ENCODE measurements at places on chromosomes 12 and 14.

GRCh38 chr12:124030008-124030407 lies 57.0 kb downstream of the ZNF664 start:
- no peak for DNase-seq

DNA sequence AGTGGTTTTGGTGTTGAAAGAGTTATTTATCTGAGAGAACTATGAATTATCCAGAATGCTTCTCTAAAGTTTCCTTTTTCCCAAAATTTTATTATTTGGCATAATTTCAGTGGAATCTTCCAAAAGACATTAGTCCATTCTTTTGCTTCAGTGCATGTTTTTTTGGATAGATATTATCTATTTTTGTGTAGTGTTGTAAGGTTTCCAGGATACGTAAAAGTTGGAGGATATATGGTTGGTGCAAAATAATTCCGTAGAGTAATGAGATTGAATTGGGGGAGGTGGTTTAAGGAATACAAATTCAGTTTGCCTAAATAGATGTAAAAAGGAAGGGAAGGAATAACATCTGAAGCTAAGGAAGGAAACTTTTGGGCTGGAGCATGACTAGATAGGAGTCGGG lies 186.6 kb downstream of the RGS6 start:
- DNase-seq, result no peak

- DNase-seq, result no peak
Measured at GRCh38 chr12:63220921-63221320, 69.9 kb upstream of the AVPR1A start.

- DNase-seq, result no peak
Measured at GRCh38 chr12:44229846-44230245, 394.0 kb downstream of the TMEM117 start.

DNA sequence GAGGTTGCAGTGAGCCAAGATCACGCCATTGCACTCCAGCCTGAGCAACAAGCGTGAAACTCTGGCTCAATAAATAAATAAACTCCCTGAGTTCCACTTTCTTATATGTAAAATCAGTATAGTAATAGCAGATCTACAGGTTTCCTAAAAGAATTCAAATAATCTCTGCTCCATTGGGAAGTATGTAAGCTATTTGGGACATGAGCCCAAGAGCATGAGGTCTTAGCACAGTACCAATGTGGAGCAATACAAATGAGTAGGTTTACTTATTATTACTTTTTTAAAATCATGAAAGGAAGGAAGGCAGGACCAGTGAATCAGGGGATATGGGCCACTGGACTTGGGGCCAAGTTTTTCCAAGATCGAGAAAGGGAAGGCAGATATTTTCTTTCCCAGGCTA lies 216.9 kb upstream of the DIO2 start:
- DNase-seq, result no peak

GRCh38 chr12:84497819-84498218 lies 414.8 kb downstream of the SLC6A15 start:
- DNase-seq, result no peak

DNA sequence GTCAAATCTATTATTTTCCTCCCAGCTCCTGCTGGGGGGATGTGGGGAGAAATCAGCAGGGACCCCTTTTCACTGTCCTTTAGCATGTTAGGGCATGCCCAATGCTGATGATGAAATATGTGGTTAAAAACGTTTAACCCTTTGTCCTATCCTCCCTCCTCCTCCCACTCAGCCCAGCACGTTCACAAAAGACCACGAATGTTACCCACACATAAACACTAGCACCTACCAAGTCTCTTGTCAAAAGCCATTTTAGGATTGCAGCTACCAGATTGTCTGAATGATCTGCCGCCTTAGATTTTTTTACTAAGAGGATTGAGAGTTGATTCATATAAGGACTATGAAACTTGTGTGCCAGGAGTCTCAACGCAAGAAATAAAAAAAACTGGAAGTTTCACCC lies 70.4 kb downstream of the TBK1 start:
- DNase-seq, result no peak

DNA sequence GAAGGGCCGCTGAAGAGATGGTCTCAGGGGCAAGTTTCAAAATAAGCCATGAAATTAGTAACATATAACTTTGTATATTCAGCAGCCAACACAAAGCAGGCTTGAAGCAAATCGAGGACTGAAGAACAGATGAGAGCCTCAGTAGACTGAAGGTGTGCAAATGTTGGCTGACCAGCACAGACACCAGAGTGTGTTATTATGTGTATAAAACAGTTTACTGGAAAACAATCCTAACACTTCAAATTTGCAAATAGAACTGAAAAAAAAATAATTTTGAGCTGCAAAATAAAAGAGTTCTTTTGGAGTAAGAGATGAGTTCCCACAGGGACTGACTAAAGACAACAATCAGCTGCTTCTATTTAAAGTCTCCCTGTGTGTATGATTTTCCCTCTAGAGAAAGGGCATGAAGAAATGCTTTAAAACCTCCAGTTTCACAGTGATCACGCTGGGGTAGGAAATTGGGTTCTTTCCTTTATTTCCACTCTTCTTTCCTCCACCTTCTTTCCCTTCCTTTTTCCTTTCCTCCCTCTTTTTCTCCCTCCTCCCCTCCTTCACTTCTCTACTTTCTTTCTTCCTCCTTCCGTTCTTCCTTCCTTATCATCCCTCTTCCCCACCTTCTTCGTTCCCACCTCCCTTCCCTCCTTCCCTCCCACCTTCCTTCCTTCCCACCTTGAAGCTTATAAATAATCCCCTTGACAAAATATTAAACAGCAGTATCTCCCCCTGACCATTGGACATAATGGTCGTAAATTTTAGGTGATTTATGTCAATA lies 383.9 kb upstream of the DCN start:
- DNase-seq, result no peak

DNA sequence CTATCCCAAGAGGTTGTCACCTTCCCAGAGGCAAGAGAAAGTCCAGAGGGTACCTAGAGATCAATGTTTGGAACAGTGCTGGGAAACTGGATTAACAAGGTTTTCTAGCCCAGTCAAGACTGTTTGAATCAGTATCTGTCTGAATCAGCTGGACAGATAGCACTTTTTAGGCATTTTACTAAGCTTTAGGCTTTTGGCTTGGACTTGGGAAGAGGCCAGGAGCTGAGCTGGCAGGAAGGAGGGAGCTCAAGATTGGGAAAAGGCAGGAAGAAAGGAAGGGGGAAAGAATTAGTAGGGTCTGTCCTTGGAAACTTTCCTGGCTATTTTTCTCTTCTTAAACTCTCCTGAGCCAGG lies 8.3 kb downstream of the IKZF4 start:
- DNase-seq, result no peak

DNA sequence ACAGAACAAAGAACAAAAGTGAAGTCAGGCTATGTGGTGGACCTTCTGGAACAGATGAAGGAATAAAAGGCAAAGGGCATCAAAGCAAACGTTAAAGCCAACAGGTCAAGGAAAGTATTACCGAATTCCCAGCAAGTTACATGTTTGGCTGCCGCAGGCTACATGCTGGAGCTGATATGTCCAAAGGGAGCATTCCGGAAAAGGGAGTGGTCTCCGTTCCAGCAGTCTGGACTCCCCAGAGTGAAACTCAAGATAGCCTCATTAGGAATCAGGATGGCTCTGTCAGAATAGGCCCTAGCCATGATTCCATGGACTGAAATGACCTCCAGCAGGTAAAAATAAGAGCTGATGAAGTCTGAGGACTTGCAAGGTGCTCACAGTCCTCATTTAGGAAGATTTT lies 379.8 kb upstream of the PRICKLE1 start:
- DNase-seq, result no peak

DNA sequence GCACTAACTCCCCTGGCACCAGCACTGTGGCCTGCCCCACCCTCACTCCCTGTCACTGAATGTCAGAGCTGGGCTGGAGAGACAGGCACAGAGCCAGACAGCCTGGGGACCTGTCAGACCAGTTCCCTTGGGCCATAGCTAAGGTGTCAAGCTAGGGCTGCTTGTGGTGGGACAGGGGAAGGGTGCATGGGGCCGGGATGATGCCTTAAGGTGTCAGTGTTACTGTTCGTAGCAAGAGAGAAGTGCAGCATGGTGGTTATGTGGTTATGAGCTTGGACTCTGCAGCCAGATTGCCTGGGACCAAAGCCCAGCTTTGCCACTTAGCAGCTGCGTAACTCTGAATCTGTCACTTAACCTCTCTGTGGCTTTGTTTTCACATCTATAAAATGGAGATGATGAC lies 3.8 kb downstream of the RAPGEF3 start:
- DNase-seq, result no peak

DNA sequence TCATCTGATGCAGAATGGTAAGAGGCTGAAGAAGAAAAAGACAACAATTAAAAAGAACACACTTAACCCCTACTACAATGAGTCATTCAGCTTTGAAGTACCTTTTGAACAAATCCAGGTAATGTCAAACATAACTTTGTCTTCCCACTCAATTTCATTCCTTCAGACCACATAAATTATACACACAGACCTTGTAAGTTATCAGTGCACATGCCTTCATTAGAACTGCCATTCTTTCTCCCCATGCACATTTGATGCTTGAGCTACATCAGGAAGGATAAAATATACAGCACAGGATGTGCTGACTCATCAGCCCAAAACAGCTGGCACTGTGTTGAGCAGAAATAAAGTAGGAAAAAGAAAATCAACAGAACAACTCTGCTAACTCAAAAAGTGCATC lies 246.7 kb downstream of the PAWR start:
- no peak for DNase-seq

- no peak for DNase-seq
Measured at GRCh38 chr14:79351011-79351410, 860.3 kb downstream of the DIO2 start.

- DNase-seq, result no peak
Measured at GRCh38 chr12:70598467-70599193, 38.6 kb downstream of the PTPRB start.

DNA sequence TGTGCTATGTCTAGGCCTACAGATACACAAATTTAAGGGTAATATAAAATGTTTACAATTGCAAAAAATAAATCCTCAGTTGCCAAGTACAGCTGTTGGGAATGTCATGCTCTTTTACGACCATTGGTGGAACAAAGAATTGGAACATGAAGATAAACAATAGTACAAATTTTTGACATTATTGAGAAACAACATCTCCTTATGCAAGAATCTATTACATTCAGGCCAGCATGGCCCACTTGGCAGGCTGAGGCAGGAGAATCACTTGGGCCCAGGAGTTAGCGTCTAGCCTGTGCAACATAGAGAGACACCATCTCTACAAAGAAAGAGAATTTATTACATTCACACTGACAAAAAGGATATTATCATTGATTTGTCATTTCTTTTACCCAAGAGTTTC lies 135.9 kb upstream of the NTF3 start:
- no peak for DNase-seq

All from CD4-positive, alpha-beta T cell treated with Interleukin-17A for 4 hours (primary cell).